Tongue (tissue), 3 donors: ENCODE measurements at places on chromosomes 11 and 22.
A peak's percentile ranks its signal among the peaks of the same experiment; 100 is the strongest.

- DNase-seq = peak; percentile 91
Measured at GRCh38 chr22:19291580-19292457, at the start of gene CLTCL1. TSS of gene CLTCL1 (minus strand) at chr22:19291719. CDS start at chr22:19291641, 78 bp downstream.

GRCh38 chr22:33300165-33300564 is 242.0 kb upstream of the SYN3 start:
- DNase-seq = peak; percentile 12

GRCh38 chr22:26624803-26625202 is 3.0 kb downstream of the CRYBA4 start:
- DNase-seq = no peak

DNA sequence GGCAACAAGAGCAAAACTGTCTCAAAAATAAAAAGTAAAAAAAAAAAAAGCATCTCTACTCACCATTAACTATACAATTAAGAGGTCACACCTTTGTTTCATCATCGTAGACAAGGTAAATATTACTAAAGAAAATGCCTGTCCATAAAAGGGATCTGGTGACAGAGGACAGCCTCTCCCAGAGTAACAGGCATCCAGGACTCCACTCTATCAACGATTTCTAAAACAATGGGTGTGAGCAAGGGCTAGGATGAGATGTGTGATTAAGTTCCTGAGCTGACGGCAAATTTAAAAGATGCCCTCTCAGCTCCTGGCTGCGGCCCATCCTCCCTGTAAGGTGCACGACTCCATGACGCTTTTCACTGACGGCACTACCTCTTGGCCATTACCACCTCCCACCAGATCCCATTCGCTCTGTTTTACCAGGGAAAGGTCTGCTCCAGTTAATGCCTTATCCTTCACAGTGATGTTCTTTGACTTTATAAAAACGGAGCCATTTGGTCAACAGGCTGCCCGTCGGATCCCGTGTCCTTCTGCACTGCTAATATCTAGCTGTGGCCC is 2.3 kb upstream of the TMEM45B start:
- DNase-seq = no peak

DNA sequence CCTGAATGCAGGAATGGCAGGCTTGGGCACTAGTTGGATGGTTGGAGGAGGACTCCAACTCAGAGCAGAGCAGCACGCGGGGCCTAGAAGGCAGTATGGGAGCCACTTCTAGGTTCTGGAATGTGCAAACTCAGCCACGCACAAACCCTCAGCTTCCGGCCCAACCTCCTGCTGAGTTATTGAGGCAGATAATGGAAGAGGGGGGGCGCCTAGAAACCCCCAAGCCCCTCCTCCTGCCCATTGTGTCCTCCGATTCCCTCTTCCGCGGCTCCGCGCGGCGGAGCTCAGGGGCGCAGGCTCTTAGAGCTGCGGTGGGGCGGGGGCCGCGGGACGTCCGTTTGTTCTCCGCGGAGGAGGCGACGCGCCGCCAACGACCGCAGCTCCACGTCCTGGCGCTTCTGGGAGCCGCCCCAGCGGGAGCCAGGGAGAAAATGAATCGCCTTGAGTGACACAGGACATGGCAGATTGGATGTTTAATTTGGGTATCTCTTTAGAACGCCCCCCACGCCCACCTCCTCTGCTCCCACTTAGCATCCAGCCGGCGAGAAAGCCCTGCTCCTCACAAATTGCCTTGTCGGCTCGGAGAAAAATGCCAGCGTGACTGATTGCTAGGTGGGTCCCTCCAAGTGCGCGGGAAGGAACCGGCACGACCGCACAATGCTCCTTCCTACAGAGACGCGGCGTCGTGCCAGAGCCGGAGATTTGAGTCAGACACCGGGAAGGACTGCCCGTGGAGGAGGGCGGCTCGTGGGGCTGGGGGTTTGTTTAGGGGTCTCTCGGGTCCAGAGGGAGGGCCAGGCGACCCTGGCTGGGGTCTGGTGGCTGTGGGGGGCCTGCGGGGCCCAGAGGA is 144.6 kb downstream of the NECTIN1 start:
- peak; percentile 75 for DNase-seq

DNA sequence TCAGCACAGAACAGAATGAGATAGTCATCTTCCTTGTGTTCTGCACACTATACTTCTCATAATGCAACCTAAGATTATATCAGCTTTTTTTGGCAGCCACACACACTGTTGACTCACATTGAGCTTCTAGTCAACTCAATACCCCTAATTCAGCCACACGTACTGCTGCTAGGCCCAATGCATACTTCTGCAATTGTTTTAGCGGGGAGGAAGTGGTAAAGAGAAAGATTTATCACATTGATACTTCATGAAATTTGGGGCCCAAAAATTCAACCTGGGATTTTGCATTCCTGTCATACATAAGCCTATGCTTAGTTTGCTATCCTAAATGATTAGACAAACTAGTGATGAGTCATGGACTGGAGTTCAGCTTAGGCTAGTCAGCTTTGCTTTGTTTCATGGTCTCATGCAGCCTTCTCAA is 8.6 kb upstream of the UPB1 start:
- DNase-seq = no peak

DNA sequence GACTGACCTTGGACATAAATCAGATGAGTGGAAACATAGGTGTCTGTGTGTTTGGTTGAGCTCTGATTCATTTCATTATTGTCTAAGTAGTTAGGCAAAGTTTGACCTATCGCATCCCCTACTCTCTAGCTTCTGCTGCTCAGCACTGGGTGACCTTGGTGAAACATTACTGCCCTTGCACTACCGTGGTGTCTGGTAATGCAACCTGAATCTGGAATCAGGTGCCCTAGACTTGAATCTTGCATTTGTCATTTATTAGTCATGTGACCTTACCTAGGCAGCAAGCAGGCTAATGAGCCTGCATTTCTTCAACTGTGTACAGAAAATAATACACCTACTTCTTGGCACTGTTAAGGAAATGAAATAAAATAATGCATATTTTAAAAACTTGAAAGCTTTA is 242.3 kb upstream of the BLID start:
- DNase-seq = no peak

DNA sequence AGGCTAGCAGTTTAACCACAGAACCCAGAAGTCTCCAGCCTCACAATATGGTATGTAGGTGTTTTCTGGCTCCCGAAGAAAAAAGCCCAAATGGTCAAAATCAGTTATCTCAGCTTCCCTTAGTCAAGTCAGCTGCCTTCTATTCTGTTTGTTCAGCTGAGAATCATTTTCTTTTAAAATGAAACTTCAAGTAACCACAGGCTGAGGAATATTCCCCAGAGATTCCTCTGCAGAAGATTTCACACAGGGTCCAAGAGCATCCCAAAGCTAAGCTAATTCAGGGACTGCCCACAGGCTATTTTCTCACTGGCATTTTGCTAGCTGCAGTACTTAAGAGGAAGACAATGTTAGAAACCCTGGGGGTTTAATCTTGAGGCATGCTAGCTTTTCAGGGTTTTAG is 977.0 kb upstream of the CHORDC1 start:
- no peak for DNase-seq

DNA sequence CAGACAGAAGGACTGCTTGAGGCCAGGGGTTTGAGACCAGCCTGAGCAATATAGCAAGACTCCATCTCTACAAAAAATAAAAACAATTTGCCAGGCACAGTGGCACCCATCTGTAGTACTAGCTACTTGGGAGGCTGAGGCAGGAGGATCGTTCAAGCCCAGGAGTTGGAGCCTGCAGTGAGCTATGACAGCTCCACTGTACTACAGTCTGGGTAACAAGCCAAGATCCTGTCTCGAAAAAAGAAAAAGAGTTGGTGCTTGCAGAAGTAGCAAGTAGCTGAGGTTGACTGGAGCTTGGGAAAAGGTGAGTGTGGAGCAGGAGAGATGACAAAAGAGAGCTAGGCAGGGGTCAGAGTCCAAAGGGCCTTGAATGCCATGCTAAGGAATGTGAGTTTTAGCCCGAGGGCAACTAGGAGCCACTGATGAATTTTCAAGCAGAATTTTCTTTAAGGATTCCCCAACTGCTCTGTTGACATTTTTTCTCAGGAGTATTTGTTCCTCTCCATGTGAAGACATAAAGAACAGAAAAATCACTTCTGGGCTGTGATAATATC is 3.1 kb downstream of the AP1B1 start:
- DNase-seq = no peak

- no peak for DNase-seq
Measured at GRCh38 chr11:16404781-16405285, 48.5 kb upstream of the SOX6 start.

DNA sequence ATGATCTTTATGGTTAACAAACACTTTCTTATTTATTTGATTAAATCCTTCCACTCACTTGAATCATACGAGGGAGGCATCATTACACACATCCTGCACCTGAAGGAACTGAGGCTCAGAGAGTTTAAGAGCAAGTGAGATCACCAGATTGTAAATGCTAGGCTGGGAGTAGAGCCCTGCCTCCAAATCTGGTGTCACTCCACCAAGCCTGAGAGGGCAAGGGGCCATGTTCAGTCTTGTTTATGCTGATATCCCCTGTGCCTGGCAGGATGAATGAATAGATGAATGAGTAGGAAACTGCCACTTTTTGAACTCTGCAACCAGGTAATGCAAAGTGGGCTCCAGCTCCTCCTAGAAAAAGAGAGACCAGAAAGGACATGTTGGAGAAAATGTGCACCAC is 59.1 kb downstream of the RASSF10 start:
- DNase-seq = no peak

DNA sequence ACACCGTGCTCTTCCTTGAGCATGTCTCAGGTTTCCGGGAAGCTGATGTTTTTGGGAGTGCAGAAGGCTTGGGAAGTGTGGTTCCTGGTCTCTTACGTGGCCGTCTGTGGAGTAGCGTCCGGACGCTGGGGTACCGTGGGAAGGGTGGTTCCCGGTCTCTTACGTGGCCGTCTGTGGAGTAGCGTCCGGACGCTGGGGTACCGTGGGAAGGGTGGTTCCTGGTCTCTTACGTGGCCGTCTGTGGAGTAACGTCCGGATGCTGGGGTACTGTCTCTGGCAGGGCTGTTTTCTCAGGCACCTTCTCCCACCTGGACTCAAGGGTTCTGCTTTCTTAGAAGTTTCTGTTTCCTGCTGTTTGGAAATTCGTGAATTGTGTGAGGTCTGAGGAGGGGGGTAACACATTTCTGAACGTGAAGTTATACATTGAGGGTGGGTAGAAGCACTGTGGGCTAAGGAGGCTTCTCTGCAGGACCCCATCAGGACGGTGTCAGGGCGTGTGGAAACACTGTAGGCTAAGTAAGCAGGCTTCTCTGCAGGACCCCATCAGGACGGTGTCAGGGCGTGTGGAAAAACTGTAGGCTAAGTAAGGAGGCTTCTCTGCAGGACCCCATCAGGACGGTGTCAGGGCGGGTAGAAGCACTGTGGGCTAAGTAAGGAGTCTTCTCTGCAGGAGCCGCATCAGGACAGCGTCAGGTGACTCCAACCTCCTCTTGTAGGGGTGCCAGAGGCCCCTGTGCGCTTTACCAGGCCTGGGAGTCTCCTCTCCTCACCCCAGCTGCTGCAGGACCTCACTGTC is 5.3 kb upstream of the IFITM3 start:
- DNase-seq = no peak

- DNase-seq = no peak
Measured at GRCh38 chr11:61817471-61818202, 834 bp upstream of the FADS1 start.

DNA sequence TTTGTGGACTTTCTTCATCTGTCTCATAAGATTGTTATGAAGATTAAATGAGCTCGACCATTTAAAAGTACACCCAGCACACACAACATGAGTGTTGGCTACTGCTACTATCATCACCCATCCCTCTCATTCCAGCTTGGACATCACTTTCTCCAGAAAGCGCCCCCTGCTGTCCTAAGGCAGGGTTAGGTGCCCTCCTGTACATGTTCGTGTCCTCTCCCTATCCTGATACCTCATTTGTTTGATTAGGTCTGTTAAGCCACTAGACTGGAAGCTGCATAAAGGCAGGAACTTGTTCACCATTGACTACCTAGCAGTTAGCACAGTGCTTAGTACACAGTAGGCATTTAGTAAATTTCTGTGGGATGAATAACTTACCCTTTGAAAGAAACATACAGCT is 85.5 kb downstream of the ENTHD1 start:
- DNase-seq = no peak

DNA sequence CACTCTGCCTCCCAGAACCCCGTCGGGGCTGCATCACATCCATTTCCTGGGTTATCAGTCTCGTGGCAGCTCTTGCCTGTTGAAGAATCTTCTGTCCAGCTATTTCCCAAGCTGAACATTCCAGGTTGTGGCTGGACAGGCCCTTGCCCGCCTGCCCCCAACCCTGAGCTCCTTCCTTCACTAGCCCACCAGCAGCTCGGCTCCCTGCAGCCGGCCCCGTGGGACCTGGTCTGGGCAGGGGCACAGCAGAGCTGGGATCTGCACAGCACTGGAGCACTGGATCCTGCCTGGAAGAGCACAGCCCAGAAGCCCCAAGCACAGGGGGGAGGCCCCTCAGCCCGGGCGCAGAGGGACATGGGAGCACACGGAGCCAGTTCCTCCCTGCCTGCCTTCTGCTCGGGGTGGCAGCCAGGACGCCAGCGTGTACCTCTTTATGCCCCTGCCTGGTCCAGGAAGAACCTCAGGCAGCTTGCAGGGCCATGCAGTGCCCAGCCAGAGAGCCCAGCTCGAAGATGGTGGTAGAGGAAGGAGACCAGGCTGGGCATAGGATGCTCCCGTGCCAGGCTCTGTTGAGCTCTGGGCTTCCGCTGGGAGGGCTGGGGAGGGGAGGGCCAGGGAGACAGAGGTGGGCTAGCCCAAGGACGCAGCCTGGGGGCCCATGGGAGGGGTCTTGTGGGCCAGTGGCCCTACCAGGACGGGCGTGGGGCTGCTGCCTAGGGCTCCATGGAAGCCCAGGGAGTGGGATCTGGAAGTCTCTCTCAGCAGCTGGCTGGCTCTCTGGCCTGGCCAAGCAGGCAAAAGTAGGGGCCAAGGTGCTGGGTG is 16.6 kb upstream of the GNB1L start:
- no peak for DNase-seq

- DNase-seq = no peak
Measured at GRCh38 chr11:76269247-76269646, 62.9 kb upstream of the WNT11 start.

GRCh38 chr11:120837696-120838095 is 186.2 kb upstream of the TBCEL start:
- DNase-seq = peak; percentile 55
